ENCODE measurements at places on chromosomes 3 and 15.

DNA sequence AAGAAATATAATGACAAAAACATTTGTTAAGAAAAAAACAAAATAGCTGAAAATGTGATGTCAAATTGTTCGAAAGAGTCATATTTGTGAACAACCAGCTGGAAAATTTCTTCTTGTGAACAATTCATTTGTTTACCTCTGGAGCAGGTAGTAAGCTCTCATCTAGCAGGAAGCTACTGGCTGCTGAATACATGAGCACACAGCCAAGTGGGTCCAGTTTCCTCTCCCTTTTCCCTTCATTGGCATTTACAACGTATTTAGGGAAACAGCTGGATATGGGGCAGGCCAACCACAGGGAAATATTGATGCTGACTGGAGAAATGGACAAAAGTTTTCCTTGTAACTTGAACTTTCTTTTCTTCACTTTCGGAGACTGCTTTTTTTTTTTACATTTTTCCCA, 1354.7 kb upstream of the EPHA6 start:
- DNase-seq, result no peak

GRCh38 chr15:89360294-89360971, 25.8 kb upstream of the POLG start:
- DNase-seq, result no peak

GRCh38 chr3:49638445-49638844, 35.7 kb upstream of the APEH start:
- no peak for DNase-seq

DNA sequence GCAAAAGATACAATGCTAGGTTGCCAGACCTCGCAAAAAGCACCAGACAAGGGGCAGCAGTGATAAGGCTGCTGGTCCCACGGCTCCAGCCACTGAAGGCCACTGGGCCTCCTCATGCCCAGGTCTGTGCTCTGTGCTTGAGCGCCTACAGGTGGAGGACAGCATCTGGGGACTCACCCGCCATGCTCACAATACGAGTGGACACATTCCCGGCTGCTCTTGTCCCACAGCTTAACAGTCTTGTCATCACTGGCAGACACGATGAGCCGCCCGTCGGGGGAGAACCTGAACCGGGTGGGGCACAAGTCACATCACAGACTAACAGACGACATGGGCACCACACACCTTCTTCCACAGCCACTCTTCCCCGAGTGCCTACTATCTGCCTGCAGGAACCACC, 7.4 kb downstream of the POC1A start:
- no peak for DNase-seq

DNA sequence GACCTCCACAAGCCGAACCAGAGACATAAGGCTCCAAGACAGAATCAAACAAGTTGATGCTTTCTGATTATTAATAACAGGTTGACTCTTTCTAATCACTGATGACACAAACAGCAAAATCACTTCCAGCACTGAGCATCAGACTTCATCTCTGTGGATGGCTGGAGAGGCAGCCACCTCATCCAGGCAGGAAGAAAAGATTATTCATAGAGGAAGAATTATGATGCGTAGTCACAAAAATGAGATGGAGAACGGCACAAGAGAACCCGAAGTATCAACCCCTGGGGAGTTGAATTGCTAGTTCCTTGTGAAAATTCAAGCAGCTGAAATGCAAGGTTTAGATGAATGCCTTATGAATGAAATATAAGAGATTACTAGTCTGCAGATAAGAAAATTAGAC, 49.9 kb upstream of the LMCD1 start:
- no peak for DNase-seq

- DNase-seq, result no peak
These were observed 200.9 kb upstream of the CTDSPL start for GRCh38 chr3:37660782-37661181.

DNA sequence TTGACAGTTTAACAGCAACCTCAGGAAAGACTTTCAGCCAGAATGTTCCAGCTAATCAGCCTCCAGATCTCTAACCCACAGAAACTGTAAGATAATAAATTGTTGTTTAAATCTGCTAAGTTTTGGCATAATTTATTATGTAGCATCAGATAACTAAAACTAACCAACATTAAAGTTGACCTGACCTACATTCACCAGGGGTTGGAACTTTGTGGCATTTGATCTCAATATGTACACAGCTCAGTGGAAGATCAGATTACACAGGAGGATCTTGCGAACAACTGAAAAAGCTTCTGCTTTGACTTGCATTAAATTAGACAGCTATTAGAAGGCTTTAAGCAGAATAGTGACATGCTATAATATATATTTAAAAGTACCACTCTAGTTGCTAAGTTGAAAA, 91.4 kb upstream of the POU1F1 start:
- DNase-seq, result no peak
